ENCODE measurements at places on chromosomes 16 and 17.
A peak's percentile ranks its signal among the peaks of the same experiment; 100 is the strongest.

DNA sequence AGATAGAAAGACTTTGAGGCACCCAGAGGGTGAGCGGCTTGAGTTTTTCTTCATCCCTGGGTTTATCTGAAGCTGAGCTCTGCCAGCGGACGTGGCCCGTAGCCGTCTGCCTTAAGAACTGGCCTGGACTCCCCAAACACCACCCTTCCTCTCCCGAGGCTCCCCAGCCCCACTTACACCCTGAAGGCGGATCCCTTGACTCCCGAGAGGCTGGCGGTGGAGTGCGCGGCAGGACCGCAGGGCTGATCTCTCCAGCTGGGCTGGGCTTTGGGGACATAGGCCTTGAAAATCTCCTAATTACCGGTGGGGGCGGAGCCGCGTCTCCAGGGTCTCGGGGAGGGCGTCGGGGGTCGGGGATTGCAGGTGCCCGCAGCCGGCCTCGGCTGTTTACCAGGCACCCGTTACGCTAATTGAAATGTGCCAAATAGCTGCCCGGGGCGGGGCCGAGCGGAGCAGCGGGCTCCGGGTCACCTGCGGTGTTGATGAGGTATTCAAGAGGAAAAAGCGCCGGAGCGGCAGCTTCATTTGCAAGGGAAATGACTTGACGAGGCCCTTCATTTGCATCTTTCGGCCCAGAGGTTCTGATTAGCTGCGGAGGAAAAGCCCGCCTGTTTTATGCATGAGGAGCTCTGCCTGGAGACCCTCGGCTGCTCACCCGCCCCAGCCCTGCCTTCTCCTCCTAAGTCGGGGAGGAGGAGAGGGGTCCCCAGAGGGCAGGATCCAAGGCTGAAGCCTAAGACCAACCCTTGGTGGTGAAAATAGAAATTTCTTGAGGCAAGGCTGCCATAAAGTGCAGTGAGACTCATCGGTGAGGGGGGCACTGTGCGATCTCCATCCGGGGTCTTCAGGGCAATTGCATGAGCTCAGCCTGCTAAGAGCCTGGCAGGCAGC is 100.7 kb downstream of the MGAT5B start:
- no peak for DNase-seq

GRCh38 chr17:75059369-75060345 is 12.6 kb downstream of the KCTD2 start:
- no peak for DNase-seq

DNA sequence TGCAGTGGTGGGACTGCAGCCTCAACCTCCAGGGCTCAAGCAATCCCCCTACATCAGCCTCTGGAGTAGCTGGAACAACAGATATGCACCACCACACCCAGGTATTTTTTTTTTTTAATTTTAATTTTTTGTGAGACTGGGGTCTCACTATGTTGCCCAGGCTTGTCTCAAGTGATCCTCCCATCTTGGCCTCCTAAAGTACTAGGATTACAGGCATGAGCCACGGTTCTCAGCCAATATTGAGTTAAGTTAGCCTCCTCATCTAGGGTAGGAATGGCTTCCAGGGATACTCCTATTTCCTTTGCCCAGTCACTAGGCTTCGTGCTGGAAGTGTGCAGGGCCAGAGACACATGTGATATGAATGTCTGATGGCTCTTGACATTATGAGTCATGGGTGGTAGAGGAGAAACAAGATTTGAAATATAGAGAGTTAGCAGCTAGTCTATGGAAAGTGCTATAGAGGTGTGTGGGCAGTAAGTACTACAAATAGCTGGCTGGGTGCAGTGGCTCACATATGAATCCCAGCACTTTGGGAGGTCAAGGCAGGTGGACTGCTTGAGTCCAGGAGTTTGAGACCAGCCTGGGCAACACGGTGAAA is 8.0 kb upstream of the HES7 start:
- no peak for DNase-seq

DNA sequence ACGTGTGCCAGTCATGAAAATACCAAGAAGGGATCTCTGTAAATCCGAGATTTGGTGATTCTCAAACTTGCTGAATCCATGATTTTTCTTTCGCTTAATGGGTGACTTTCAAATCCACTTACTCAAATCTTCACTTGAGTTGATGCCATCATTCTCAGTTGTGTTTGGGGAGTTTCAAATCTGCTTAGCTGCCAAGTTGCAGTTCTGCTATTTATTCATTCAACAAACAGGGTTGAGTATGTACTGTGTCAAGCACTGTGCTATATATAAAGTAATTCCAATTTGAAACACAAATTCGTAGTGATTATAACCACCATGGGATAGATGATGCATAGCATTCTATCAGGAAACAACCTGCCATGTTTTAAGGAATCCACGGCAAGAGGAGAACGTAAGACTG is 394.3 kb downstream of the CDH13 start:
- DNase-seq: no peak

DNA sequence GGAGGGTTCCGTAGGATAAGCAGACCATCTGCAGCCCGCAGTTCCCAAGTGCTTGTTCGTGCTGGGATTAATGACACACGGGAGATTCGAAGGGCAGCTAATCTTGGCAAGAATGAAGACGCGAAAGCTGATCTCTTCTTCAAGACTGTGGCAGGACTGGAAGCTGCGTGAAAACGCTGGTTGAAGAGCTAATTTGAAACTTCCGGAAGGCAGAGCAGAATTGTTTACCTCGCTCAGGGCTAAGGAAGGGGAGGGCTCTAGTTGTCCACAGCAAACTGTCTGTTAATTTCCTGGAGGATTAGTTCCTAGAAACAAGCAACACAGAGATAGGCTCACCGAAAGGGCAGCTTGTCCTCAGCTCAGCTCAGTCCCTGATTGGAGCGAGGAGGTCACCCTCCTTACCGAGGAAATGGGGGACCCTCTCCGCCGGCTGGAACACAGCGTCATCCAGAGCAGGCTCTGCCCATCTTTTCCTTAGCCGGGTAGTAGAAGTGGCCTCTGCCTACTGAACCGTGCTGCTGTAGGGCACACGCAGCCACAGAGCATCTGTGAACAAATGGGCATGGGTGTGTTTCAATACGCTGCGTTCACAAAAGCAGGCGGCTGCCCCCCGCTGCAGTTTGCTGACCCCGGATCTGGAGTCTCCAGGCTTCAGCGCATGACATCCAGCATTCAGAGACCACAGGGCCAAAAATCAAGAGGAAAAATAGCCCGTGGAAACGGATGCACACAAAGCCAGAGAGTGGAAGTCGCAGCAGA is 16.7 kb upstream of the BAIAP2 start:
- no peak for DNase-seq

DNA sequence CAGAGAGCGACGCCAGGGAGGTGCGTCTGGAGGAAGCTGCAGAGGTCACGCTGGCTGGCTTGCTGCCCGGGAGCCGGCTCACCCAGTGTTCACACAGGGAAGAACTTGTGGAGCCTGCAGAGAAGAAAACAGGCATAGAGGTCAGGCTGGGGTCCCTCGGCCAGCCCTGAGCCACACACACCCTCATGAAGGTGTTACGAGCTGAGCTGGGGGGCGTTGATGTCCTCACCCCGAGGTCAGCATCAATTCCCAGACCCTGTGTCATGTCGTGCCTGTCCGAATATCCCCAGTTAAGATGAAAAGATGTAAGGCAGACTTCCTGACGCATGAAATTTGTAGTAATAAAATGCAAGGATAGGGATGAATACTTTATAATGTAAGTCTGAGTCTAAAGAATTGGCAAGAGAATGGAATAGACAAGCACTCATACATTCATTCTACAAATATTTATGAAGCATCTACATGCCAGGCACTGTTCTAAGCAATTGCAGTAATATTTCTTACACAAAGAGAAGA is 77.1 kb downstream of the USP31 start:
- no peak for DNase-seq

- DNase-seq: no peak
These were observed 36.6 kb downstream of the TANC2 start for GRCh38 chr17:63002625-63003024.

DNA sequence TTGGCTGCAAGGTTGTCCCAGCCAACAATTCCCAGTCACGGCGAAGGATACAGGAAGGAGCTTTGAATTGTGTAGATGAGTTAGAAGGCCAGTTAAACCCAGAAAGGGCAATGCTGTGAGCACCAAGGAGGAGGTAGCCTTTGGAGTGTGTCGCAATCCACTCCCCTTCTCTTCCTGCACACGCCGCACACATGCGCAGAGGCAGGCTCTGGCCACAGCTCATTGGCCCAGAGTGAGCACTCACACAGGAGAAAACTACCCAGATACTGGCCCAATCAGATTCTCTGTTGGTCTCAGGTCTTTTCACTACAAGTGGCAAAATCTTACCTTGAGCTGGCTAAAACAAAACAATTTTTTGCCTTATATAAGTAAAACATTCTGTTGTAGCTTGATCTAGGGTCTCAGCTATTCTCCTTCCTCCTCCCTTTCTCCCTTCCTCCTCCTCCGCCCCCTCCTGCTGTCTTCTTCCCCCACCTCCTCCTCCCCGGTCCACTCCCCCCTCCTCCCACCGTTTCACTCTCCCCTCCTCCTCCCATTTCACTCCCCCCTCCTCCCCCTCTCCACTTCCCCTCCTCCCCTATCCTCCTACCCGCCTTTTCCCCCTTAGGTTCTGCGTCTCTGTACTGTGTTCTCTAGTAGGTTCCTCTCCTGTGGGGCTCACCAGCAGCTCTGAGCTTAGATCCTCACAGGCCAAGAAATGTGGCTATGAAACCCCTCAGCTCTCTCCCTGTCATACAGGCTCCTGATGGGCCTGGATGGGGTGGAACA is 344.9 kb downstream of the CPPED1 start:
- DNase-seq: peak; percentile 7

- no peak for DNase-seq
These were observed 8.1 kb downstream of the PHB1 start for GRCh38 chr17:49406421-49407061.

DNA sequence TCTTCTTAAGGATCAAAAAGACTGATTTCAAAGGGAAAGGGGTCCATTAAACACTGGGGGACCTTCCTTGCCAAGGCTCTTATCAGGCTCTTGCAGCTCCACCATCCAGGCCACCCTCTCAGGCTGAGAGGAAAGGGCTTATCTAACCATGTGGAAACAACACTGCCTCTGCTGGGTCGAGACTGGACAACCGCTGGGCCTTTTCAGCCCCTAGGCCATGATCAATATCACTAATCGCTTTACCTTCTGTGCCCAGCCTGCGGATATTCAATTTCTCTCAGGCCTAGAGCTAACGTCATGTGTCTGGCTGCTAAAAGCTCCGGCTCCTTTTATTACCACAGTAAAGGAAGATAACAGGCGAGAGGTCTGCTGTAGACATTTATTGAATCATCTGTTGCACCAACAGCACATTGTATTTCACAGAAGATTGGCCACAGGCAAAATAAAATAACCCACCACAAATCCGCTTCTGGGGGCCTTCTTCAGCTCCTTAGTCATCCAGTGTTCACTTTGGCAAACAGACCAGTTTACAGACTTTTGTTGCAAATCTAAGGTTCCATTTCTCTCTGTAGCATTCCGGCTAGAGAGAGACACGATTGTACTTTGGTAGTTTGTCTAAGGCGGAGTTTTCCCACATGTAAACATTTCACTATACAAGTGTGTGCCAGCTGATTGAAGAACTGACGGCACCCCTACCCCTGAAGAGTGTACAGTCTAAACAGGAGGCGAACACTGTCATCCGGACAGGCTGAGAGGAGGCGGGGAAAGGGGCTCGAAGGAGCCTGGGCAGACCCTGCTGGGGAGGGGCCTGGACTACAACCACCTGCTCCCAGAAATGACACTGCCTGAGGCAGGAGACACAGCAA is 13.9 kb downstream of the CYB561 start:
- no peak for DNase-seq

GRCh38 chr17:27928587-27928986 is 35.4 kb upstream of the LYRM9 start:
- DNase-seq: no peak

DNA sequence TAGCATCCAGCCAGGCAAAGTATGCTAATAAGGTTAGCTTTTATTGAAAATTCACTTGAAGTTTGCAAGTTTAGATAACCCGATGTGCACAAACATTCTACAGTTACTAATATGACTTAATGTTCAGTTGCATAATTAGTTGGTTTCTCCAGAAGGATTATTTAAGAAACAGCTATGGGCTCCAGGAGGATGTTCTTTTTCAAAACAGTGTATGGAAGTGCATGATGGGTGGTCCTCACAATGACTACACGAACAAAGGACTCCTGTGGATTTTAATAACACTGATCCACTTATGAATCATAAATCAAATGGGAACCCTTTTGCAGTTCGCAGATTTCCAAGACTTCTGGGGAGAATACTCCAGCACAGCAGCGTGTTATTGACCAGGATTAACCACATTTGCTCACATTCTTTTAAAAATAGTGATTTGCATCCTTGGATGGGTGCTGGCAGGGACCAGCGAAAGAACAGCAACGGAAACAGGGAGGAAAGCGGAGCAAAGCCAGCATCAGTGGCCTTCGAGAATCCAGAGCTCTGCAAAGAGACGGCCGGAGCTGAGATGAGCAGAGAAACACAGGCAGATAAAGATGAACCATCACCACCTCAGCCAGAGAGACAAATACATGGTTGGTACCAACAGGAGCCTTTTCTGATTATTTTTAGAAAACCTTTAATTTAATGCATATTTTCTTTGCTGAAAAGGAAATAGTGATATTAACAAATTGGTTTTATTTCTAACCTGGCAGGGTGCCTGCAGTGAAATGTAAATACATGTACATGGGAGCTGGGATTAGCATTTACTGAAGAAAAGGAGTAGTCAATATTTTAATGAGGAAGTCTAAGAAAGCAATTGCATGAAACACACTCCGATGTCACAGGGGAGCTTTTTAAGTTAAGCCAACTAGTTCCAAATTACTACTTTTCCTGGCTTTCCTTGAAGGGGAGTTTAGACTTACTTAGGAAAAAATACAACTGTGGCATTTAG is 623.2 kb upstream of the ZFHX3 start:
- DNase-seq: no peak

- no peak for DNase-seq
These were observed 332.0 kb downstream of the CBLN1 start for GRCh38 chr16:48949636-48950035.

DNA sequence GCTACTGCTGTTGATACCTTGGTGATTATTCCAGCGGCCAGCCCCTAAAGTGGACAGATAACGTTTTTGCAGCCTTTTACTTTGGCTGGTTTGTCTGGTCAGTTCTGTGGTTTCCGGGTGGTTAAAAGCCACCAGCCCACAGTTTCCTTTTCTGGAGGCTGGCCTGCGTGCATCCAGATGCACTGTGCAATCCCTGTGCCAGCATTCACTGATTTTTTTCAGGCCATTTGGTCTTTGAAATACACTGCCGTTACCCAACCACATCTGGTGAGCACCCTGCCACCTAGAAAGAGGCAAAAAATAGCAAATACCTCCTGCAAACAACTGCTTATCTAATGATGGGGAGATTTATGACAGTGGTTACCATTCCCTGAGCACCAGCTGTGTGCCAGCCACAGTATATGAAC is 797 bp downstream of the NUDT7 start:
- DNase-seq: no peak

DNA sequence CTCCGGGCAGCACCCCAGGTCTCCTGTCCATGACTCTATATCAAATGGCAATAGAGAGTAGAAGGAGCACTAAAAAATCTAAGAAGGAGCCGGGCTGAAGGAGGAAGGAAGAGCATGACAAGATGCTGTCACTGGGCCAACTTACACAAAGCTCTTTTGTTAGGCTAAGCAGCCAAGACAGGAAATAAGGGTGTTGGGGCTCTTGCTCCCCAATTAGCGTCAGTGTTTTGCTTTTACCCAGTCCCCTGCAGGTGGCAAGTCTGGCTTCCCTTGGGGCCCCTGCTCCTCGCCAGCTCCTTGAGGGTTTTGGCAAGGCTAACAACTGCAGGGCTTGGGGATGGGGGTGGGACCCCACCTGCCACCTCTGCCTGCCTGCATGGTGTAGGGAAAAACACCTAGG is 120.5 kb downstream of the CCT6B start:
- no peak for DNase-seq
